Stomach (tissue), 19 donors: ENCODE measurements at places on chromosomes 3 and 15. TPM values are rescaled to one million over a fixed set of nuclear protein-coding genes. Genes with fewer than 3 reads are reported as not detected.

- peak; percentile 81 for DNase-seq
Observed at GRCh38 chr3:51718547-51719409, 11.9 kb downstream of the GRM2 start.

- DNase-seq = no peak
Observed at GRCh38 chr3:185199671-185200070, 46.8 kb upstream of the C3orf70 start.

- no peak for DNase-seq
Observed at GRCh38 chr3:73383470-73384049, 241.2 kb downstream of the PDZRN3 start.

DNA sequence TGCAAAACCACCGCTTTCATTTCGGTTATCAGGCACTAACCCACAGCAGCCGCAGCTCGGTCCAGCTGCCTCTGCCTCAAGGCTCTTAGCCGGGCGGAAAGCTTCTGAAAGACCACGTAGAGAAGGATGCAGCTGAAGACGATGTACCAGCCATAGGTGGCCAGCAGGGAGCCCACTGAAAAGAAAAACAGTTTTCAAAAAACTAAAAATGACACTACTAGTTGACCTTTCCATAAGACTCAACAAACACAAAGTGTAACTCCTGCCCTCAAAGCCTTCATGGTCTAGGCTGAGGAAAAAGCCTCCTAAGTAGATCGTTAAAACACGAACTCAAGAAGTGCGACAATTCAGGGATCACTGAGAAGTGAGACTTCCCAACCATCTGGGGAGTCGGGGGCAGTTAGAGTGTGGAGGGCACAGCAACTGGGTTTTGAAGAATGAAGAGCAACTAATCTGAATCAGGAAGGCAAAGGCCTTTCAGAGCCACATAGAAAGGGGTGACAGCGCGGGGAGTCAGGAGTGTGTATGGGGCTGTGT, 716 bp downstream of the SELENOS start:
- no peak for DNase-seq

GRCh38 chr15:66144978-66145725, 108.4 kb downstream of the MEGF11 start:
- no peak for DNase-seq

DNA sequence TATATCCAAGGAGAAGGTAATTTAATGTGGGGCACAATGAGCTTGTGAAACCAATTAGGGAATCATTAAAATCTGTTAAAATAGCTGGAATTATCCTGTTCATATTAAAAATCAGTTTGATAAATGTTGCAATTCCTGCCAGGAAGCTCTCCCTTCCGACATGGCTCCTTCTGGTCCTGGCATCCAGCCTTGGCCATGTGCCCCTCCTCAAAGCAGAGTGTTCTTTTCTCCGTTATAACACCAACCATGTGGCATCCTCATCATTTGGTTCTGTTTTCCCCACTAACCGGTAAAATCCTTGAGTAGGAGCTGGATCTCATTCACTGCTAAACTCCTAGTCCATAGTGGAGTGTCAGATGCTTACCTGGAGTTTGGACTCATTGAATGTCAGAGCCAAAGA, 127.2 kb downstream of the ARNT2 start:
- no peak for DNase-seq

Gene KNG1
- polyA plus RNA-seq = 0.18 TPM

DNA sequence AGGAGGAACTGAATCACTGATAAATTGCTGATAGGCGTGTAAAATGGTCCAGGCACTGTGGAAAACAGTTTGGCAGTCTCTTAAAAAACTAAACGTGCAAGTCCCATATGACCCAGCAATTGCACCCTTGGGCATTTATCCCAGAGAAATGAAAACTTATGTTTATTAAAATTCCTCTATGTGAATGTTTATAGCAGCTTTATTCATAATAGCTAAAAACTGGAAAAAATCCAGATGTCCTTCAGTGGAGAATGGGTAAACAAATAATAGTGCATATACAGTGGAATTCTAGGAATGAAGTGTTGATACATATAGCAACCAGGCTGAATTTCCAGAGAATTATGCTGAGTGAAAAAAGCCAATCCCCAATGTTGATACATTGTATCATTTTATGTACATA, 482.2 kb upstream of the PDZRN3 start:
- DNase-seq = peak; percentile 33

Gene ACSBG1
- polyA plus RNA-seq = 0.30 TPM

DNA sequence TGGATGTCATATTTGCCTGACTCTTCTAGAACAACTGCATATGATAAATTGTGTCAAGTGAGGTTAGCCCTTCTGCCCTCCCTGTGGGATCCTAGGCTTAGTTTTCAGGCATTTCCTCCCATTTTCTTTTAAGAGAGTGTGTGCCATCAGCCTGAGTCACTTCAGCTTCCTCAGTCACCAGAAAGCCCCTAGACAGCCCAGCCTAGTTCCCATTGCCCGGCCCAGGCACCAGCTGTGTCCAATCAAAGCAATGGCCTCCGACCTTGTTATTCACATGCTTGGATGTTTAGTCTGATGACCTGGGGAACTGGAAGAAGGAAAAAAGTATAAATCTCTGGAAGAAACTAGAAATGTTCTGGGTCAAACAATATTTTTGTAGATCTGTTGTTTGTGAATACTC, 221.9 kb upstream of the LRIG1 start:
- DNase-seq = no peak

DNA sequence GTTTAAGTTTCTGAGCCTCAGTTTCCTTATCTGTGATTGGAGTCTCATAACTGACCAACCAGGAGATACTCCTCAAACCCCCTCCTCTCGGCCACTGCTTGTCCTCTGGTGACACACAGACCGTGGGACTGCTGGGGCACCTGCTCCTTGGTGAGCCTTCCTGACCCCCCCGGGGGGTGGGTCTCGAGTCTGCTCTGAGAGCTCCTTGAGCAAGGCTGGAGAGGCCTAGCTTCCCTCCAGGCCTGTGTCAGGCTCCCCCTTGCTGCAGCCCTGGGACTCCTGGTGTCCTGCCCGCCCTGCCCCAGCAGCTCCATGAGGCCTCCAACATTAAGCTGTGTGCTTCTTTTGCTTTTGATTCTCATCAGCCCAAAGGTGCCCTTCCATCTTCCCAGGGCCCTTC, 27.7 kb downstream of the SRPRB start:
- no peak for DNase-seq

DNA sequence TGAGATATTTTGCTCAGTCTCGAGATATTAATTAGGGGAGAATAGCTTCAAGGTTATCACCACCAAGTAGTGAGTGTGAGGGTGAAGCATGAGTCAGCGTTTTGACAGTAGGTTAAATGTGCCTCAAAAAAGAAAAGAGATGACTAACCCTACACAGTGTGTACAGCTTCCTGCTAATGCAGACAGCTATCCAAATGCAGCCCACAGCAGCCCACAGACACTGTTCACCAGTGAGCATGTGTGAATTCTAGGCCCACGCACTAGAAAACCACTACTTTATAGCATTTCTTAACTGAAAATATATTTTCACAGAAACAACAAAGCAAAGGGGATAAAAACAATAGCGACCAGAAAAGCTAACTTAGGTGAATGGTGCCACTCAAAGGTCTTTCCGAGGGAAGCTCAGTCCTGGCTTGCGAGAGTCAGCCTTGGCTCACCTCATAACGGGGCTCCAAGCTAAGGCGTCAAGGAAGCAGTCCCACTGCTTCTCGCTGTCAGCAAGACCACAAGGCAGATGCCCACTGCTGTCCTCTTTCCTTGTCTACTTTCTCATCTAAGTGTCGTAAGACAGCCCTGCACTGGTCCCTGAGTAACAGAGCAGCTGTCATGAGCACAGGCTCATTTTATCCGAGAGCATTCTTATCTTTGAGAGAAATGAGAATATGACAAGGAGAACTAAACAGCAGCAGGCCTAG, 47.6 kb downstream of the TXNRD3 start:
- no peak for DNase-seq

Gene SIDT1
- polyA plus RNA-seq = 0.81 TPM

- peak; percentile 76 for DNase-seq
Observed at GRCh38 chr3:120147072-120147871, 53.0 kb upstream of the GSK3B start.

DNA sequence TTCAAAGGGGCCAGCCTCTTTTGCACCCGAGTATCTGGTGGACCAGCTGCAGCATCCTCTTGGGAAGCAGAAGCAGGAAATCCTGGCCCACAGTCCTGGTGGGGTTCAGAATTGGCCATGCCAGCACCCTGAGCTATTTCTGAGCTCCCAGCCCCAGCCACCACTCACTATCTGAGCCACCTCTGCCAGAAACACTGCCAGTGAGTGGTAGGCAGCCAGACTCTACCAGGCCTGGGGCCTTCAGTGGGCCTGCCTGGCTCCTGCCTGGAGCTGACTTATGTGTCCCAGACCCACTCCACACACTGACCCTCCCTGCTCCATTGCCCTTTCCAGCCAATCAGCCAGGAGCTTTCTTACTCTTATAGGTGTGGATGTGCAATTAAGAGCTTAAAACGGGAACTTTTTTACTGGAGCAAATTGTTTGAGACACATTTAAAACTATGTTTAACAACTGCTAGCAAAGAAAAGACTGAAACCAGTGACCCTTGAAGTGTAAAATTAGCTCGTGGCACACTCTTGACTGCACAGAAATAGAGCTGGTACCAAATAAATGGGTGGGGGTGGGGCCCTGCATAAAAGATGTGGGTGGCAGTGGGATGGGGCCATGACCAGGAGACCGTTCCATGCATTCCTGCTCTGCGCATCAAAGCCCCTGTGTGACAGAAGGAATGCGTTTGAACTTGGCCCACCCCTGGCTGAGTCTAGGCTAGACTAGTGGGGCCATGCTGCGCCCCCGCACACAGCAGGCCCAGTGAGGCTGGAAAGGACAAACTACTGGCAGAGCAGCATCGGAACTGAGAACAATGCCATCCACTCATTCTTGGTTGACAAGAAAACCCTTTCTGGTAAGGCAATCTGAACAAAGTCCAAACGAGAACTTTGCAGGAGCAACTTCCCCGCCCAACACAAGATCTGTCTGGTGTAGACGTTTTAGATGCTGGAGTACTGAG, 48.0 kb downstream of the CTNNB1 start:
- DNase-seq = no peak

Gene ISG20
- 51.9 TPM for polyA plus RNA-seq

- DNase-seq = no peak
Observed at GRCh38 chr15:36784098-36784670, 204.8 kb downstream of the CDIN1 start.

DNA sequence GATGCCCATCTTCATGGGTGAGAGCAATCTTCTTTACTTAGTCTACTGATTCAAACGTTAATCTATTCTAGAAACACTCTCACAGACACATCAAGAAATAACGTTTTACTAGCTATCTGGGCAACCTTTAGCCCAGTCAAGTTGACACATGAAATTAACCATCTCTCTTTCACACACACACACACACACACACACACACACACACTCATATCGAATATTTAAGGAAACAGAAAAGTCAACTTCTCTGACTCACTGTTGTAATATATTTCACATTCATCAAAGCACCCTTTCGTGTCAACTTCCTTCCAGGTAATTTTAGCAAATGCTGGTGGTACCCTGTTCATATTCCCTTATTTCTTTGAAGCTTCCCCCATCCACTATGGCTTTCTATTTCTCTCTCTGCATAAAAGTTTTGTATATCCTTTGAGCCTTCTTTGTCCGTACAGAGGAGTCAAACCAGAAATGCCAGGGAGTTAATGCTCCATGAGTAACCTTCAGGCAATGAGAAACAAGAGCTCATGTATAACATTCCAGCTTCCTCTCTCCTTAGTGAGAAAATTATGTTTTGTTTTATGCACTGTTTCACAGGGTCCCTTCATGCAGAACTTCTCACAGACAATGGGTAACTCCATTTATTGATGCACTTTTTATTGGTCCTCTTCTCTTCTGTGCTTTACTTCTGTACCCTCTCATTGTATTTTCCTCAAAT, 335.5 kb upstream of the CBLB start:
- no peak for DNase-seq

DNA sequence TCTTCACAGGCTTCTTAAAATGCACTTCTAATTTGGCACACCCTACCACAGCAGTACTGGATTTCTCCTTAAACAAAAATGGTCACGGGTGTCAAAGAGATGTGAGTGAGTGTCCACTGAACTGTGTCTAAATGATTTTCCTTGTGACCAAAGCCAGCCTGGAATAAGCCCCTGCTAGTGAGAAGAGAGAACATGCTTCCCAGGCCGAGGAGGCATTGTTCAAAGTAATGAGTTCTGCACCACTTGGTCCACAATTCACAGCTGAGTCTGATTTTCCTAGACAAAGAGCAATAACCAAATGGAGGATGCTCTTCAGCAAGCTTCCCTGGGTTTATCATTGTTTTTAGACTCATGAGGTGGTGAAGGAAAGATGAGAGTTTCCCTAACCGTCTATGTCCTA, 3.8 kb downstream of the PLCH1 start:
- no peak for DNase-seq

DNA sequence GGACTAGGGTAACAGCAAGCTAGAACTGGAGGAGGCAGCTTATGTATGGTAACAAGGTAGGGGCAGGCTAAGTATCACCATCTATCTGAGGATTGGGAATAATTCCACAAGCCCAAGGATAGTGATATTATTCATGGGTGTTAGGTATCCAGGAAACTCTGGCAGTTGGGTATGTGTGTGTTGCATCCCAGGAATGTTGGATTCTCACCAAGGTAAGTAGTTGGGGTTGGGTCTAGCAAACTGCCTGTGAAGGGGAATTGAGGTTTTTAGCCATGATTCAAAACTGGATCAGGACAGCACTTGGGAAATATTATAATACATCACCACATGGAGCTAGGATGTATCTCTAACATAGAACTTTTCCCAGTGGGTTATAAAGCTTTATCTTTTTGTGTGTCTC, 626.4 kb upstream of the GOLIM4 start:
- DNase-seq = no peak

Gene ST8SIA2
- not detected for polyA plus RNA-seq

Gene STXBP5L
- 0.08 TPM for polyA plus RNA-seq

Gene FOXB1
- not detected for polyA plus RNA-seq

DNA sequence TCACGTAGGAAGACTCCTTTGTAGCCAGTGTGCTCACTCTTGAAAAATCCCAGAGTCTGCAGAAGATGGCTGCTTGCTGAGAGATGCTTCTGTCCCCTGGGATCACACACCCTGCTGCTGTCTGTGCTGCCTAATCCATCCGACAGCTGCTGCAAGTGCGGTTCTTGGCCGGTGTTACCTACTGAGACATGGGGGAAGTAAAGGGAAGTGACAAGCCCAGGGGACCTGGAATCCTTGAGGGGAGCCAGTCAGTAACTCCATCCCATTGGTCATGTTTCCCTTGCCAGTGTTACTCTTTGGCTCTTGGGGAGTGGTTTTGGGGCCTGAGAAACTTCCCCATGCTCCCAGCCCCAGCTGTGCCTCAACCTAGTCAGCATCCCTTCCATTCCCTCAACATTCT, 8.3 kb upstream of the CPNE9 start:
- DNase-seq = no peak

DNA sequence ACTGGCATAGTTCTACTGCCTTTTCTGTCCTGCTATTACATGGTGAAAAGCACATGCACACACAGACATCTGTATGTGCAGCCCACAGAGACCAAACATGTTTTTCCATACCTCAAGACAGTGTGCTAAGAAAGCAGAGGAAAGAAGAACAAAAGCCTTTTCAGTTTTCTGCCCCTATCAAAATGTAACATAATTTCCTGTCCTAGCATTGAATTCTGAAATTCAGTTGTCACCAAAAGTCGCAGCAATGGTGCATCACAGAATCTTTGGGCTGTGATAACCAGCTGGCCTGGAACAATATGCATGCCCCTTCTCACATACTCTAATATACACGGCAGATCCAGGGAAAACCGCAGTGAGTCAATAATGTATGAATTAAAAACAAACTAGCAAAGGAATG, 153.8 kb upstream of the RAP2B start:
- no peak for DNase-seq

- DNase-seq = no peak
Observed at GRCh38 chr3:89212619-89213018, 105.2 kb downstream of the EPHA3 start.

Gene SLC9C1
- polyA plus RNA-seq = not detected

Gene PRTG
- 0.53 TPM for polyA plus RNA-seq
